ENCODE measurements at places on chromosomes 11 and 22. TPM values are rescaled to one million over a fixed set of nuclear protein-coding genes. Genes with fewer than 3 reads are reported as not detected.

Gene UBE2L6
- total RNA-seq: 49.5 TPM

Gene YWHAH
- 169 TPM for total RNA-seq

Gene CHRM1
- total RNA-seq: not detected

Gene SNX19
- total RNA-seq: 114 TPM

Gene OR5D14
- total RNA-seq: not detected

Gene TANGO2
- 44.9 TPM for total RNA-seq

Gene LRRN4CL
- 20.1 TPM for total RNA-seq

Gene RASSF10
- total RNA-seq: not detected

Gene VWCE
- 1.3 TPM for total RNA-seq

Gene GAS2L1
- total RNA-seq: 9.2 TPM

Gene CRYBB3
- total RNA-seq: not detected

Gene OR52E5
- total RNA-seq: not detected

Gene TRIM51G
- total RNA-seq: not detected

Gene MMP13
- total RNA-seq: 5.7 TPM

Gene CCDC116
- total RNA-seq: 0.11 TPM

Gene OR51B2
- total RNA-seq: not detected

Gene C11orf87
- total RNA-seq: 0.13 TPM

Gene ANKK1
- not detected for total RNA-seq

Gene ANKRD42
- 12.5 TPM for total RNA-seq

Gene OR52A1
- not detected for total RNA-seq

Gene USP28
- total RNA-seq: 35.0 TPM

Gene KCNK4
- 0.11 TPM for total RNA-seq

Gene NPAS4
- total RNA-seq: not detected

Gene OR2D2
- 0.78 TPM for total RNA-seq

Gene SLC37A2
- 0.52 TPM for total RNA-seq

Gene KCNJ4
- total RNA-seq: not detected

Gene MMP8
- not detected for total RNA-seq

Gene OR51B6
- total RNA-seq: not detected

Gene IRAG1
- total RNA-seq: 2.1 TPM

Gene KRTAP5-8
- 0.22 TPM for total RNA-seq

Gene RBFOX2
- total RNA-seq: 175 TPM

Gene SPDYC
- not detected for total RNA-seq

Gene UQCC3
- total RNA-seq: 4.8 TPM

Gene OR51B5
- total RNA-seq: 0.11 TPM

Gene DUSP8
- total RNA-seq: 0.39 TPM

Gene ACTN3
- under 0.01 TPM for total RNA-seq

Gene CCDC87
- total RNA-seq: 0.76 TPM

Gene SEPTIN5
- total RNA-seq: 20.6 TPM

Gene OR52H1
- 0.65 TPM for total RNA-seq

Gene ZP1
- not detected for total RNA-seq

Measured in articular chondrocyte of knee joint (primary cell).